ENCODE measurements at places on chromosomes 1 and 21.

DNA sequence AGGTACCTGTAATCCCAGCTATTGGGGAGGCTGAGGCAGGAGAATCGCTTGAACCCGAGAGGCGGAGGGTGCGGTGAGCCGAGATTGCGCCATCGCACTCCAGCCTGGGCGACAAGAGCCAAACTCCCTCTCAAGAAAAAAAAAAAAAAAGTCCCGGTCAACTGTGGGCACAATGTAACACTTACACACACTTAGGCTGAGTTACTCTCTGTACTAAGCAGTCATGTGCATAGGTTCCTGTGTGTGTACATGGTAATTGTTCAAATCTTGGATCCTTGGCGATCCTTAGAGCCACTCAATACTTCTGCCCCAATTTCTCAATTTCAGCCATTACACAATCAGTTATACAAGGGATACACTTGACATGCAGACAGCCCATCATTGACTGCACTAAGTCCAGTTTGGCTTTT is 11.6 kb downstream of the SDCCAG8 start:
- DNase-seq = no peak

- DNase-seq = no peak
These were observed 104.2 kb downstream of the ETS2 start for GRCh38 chr21:38909929-38910328.

DNA sequence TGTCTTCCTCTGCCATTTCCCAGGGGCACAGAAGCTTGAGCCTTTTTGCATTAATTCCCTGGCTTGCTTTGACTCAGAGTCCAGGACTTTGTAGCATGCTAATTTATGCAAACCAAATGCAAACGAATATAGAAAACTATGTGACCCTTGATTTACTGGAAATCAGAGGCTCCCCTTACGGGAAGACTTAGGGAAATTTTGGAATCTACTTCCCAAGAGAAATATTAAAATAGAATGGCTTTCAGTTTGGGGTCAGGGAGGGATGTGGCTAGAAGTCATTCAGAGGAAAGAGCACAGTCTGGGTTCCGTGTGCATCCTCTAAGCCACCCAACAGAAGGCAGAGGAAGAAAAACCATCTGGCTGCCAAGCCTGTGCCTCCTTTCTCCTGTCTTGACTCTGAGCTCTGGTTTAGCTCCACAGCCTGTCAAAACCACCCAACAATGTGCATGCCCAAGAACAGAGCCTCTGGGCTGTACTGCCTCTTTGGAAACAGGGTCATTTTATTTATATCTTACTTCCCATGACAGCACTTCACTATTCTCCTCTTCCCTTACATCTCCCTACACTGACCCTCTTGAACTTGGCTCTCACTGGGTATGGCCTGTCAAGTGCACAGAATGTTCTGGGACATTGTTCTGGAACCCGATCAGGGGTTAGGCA is 30.1 kb downstream of the ATF3 start:
- DNase-seq = no peak

DNA sequence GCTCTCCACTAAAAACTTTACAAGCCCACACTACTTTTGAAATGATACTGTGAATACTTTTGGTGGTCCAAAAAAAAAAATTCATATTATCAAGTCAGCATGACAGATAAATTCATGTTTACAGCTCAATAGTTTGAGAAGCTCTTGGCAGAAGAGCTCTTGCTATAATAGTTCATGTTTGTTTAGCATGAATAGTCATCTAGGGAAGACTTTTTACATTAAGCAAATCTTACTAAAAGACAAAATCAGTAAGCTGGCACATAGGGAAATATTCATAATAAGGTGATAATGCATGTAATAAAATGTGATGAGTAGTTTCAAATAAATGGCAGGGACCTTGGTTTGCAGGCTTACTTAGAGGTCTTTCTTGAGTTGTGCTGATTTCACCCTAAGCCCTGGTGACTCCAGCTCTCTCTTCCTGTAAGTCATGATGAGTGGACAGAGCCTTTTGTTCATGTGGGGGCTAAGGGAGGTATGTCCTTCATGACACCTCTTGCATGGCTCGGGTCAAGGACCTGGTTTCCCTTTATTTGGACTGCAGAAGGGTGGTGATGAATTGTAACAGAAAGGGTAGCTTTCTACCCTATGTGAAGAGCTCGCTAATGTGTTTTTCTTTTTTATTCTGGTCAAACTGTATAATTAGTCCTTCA is 166.7 kb downstream of the GABPA start:
- no peak for DNase-seq

DNA sequence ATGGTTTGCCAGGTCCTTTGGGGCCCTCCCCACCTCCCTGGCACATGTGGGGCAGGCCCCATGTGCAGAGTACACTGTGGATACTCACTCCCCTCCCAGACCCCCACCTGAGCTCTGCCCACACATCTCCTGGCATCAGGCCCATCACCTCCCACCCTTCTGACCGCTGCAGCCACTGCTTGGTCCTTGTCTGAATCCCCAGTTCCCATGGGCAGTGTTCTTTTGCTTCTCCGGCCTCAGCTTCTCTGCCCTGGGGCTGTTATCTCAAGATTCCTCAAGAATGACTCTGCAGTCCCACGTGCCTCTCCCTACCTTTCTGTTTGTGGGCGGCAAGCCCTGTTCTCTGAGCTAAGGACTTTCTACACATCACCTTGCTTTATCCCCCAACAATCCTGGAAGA is 187.7 kb upstream of the EDN2 start:
- DNase-seq = no peak

DNA sequence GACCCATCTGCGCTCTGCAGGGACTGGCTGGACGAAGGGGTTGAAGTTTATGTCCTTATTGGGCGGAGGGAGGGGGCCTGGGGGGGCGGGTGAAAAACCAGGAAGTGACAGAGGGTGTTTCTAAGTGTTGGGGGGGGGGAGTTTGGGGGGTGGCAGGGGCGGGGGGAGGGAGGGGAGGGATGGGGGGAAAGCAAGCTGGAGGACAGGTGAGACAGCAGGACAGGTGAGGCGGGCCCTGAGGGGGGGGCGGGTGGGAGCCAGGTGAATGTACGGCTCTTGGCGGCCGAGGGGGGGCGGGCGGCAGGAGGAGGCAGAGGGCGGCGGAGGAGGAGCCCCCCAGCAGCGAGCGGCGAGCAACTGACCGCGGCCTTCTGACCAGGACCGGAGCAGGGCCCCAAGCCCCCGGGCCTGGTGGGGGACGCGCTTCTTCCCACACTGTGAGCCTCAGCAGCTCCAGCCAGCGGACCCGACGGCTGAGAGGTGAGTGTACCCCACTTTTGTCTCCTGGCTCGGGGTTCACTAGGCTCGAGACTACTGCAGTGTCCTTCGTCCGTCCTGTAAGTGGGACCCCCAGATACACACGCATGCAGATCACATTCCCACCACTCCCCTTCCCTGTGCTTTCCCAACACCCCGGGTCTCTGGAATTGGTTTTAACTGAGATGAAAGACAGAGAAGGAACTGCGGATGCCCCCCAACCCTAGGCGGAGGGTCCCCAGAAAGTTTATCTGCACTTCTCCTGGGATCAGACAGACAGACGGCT is at the start of gene ZBTB7B:
Gene ZBTB7B (plus strand): TSS at position 339 of the 763 bp plus-strand sequence. CDS start 11,859 bp downstream, outside the sequence.
- DNase-seq = peak; percentile 39

- DNase-seq = no peak
These were observed 337.6 kb upstream of the SNX7 start for GRCh38 chr1:98323906-98324358.

- peak; percentile 10 for DNase-seq
These were observed 40.1 kb downstream of the MAST2 start for GRCh38 chr1:45843474-45843905.

GRCh38 chr21:45105906-45106485 is 31.6 kb downstream of the ADARB1 start:
- no peak for DNase-seq

DNA sequence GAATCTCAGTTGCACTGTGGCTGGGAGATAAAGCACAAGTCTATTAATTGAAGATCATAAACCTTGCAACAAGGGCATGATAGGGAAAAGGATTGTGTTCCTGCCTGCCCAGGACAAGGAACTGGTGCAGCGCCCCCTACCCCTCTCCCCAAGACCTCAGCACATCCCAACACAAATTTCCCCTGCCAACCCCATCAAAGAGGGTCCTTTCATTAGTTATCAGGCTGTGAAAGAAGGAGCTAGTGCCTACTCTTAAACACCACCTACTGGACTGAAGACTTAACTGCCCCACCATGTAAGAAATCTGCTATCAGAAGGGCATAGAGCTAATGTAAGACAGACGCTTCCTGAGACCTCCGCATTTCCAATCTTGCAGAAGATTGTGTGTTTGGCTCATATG is 372.6 kb downstream of the AGBL4 start:
- no peak for DNase-seq

GRCh38 chr1:182860658-182861057 is 21.5 kb downstream of the DHX9 start:
- no peak for DNase-seq

GRCh38 chr1:117629625-117630422 is 24.0 kb downstream of the TENT5C start:
- DNase-seq = no peak

DNA sequence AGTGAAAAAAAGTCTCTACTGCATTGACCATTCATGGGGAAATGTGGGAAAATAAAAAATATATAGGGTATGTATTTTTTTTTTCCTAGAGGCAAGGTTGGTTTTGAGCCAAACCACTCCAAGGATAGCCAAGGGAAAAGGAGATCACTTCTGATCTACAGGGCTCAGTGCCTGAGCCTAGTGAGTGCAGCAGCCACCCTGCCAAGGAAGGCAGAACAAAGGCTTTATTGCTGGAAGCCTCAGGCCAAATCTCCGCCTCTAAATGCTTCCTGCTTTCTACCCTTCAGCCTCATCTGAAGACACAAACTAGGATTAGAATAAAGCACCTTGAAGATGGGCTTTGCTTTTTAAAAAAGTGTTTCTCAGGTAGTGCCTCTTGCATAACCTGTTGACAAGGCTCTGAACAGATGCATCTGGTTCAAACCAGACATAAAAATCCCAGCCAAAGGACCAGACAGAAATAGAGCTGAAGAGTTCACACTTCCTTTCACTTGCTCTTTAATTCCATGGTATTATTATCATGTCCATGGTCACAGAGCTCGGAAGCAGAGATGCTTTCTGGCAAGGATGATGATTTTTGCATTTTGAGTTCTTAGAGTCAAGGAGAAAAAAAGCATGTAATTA is 10.5 kb downstream of the C1orf115 start:
- DNase-seq = peak; percentile 59

GRCh38 chr1:28928314-28928941 is 14.1 kb downstream of the EPB41 start:
- peak; percentile 63 for DNase-seq

- DNase-seq = no peak
These were observed 43.6 kb upstream of the BMP8B start for GRCh38 chr1:39832294-39832693.

GRCh38 chr21:45279446-45280177 is 8.1 kb downstream of the POFUT2 start:
- no peak for DNase-seq

DNA sequence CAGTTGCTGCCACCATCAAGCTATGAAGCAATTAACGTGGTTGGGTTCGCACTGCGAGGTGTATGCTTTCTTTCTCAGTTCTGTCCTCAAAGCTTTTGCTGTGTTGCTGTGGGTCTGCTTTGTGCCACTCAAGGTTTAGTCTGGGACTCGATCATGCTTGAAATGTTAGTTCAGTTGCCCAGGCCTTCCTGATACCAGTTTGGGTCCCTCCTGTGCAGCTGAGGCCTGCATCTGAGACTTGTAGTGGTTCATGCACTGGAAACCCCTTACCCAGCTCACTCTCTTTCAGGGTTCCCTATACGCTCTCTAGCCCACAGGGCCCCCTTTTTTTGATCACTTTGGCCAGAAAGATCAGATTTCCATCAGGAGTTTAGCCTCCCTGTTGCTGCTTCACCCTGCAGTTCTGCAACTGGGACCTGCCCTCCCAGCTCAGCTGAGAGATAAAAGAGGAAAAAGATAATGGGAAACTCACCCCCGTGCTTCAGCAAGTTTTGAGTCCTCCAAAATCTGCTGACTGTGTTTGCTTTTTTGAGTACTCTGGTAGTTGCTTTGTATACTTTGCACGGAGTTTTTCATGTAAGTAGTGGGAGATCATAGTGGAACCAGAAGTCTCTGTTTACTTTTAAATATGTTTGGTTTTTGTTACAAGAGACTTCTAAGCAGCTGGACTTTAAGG is 317.0 kb downstream of the HHAT start:
- DNase-seq = no peak

- no peak for DNase-seq
These were observed 3.9 kb upstream of the SFN start for GRCh38 chr1:26858891-26859640.

DNA sequence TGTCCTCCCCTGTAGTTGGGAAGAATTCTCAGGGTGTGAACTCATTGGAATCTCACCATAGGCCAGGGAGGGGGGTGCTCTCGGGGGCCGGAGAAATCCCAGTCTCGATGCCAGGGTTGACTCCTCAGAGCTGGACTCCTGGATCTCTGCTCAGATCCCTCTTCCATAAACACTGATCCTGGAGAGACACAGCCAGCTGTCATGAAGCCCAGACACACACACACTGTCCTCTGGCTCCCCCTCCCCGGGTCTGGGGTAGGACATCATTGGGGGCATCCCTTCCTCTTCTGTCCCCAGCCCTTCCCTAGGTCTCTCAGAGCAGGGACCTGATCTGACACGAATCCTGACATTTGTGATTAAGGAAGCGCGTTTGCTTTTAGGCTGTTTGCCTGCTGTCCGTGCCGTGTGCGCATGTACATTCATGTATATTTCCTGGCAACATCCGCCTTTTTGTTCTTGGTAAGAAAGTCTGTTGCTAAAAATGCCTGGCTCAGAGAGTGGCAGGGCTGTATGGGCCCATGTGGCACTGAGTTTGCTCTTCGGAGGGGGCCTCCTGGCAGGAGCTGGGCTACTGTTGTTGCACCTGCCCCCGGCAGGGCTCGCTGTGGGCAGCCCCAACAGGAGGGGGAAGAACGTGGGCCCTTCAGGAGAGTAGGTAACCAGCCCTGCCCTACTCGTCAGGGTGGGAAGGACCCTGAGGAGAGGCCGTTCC is 45.4 kb upstream of the SELENON start:
- DNase-seq = no peak

- no peak for DNase-seq
These were observed 55.5 kb upstream of the CNN3 start for GRCh38 chr1:94982398-94982797.

- peak; percentile 64 for DNase-seq
These were observed 14.0 kb upstream of the CDA start for GRCh38 chr1:20574686-20575540.

- DNase-seq = no peak
These were observed 578 bp downstream of the USP21 start for GRCh38 chr1:161159913-161160243.

GRCh38 chr1:89286549-89287180 is 14.0 kb upstream of the GBP5 start:
- no peak for DNase-seq

DNA sequence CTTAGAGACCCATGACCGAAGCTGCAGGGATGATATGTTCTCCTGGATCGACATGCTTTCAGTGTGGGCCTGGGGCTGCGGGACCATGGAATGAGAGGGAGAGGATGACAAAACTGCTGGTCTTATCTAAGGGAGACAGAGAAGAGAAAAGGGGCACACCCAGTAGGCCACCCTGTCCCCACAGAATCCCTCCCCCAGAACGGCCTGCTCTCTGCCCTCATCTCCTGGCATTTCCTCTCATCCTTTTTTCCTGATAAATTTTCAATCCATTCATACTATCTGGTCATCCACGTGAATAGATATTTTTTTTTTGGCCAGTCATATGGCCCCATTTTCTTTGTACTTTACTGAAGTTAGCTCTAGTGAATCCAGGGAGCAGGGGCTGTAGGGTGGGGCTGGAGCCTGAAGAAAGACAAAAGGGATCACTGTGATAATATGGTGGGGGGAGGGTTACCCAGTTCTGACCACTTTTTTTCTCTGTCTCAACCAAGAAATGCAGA is at the start of gene PKLR:
Gene PKLR (minus strand): TSS at position 97 of the 500 bp plus-strand sequence. CDS start 43 bp downstream, at position 54.
- DNase-seq = no peak

Measured in NCI-H1092 treated with DMSO at 0.1 percent for 48 hours (cell line).